ENCODE measurements at places on chromosomes 4 and X.

- no peak for DNase-seq
Measured at GRCh38 chr4:102094481-102094880, 250.8 kb downstream of the SLC39A8 start.

GRCh38 chrX:55008571-55009358 lies 8.6 kb downstream of the APEX2 start:
- no peak for DNase-seq

GRCh38 chrX:10847333-10847732 lies 226.9 kb upstream of the MID1 start:
- DNase-seq = no peak

- DNase-seq = no peak
Measured at GRCh38 chrX:47608130-47608810, 11.4 kb downstream of the SYN1 start.

- DNase-seq = peak; percentile 22
Measured at GRCh38 chr4:153465615-153466080, 512 bp upstream of the TMEM131L start.

DNA sequence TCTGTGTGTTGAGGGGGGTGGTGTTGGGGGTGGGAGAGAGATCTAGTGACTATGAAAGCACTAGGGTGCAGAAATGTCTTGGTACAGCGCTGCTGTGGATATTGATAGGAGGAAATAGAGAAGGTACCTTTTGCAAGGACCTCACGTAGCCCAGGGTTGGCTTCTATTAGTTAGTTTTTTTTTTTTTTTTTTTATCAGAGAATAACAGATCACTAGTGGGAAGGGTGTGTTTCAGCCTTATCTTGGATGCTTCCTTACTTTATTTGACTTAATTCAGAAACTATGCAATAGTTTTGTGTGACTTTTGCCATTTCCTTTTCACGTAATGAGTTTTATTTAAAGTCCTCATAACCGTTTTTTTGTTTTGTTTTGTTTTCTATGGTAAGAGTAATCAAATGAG lies 16.4 kb upstream of the PGRMC2 start:
- no peak for DNase-seq

DNA sequence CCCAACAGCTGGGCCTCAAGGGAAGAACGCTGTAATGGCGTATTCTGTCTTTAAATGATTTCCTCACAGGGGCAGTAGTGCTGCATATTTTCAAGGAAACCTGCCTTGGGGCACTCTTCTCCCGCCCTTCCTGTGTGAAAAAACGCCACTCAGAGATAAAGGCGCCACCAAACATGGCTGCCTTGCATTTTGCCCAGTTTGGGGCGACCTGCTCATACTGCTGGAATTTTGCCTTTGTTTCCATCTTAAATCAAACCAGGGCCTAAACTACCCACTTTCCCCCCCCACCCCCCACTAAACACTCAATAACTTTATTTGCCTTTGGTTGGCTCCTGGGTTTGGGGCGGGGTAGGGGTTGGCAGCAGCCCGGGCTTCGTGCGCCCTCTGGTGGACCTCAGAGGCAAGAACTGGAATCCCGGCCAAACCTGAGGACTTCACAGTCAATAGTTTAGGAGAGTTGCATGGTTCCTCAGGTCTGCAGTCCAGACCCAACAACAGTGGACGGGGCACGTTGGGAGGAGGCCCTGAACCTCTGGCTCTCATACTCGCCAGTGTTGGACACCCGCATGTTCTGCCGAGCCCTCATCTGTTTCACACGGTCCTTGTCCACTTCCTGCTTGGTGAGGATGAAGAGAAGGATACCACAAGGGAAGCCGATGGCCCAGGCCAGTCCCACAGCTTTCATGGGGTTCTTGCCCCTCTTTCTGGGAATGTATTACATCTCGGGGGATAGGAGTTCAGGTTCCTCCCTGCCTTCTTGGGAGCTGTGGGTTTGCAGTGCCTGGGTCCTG lies 220.1 kb upstream of the STK26 start:
- no peak for DNase-seq

DNA sequence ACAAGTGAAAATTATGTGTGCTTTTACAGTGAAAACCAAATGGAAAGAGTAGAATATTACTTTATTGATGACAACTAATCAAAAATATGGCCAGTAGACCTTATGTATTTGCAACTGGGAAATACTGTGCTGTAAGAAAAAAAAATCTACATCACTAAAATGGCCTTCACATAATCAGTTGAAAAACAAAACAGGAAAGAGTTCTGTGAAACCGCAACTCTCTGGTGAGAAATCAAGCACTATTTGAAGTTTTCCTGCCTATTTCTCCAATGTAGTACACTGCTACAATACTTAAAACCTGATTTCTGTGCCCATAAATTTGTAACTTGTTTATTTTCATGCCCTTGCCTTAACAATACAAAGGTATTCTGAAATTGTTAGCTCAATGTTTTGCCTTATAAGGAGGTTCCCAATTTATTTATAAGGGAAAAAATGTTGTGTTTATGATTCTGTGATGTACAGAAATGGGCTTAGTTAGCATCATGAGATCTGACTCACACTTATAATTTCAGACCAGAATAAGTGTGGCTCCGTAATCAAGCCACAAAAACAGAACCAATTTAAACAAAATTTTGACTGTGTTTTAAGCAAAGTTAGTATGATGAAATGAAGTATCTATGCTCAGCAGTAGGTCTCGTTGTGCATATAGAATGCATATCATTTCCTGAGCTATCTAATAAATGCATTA lies 147.1 kb downstream of the FAT4 start:
- no peak for DNase-seq
